Lower lobe of right lung (tissue), 2 donors: ENCODE measurements at places on chromosomes 2 and 18. TPM values are rescaled to one million over a fixed set of nuclear protein-coding genes. Genes with fewer than 3 reads are reported as not detected.

ATOH8 gene
- total RNA-seq: 44.9 TPM

ERBB4 gene
- 25.3 TPM for total RNA-seq

GLI2 gene
- total RNA-seq: 3.3 TPM

CD207 gene
- 3.0 TPM for total RNA-seq

ANKRD30B gene
- total RNA-seq: not detected

ACOXL gene
- 38.5 TPM for total RNA-seq

SP9 gene
- total RNA-seq: not detected

DCC gene
- total RNA-seq: 4.5 TPM

PARD3B gene
- 23.8 TPM for total RNA-seq

DSG1 gene
- not detected for total RNA-seq

SETBP1 gene
- 25.8 TPM for total RNA-seq

TRABD2A gene
- 5.4 TPM for total RNA-seq

CMPK2 gene
- 43.3 TPM for total RNA-seq

SLC8A1 gene
- total RNA-seq: 58.5 TPM

IL1F10 gene
- not detected for total RNA-seq

CRYGD gene
- total RNA-seq: not detected
